A673 (cell line): ENCODE measurements at places on chromosomes 7 and 10. TPM values are rescaled to one million over a fixed set of nuclear protein-coding genes. Genes with fewer than 3 reads are reported as not detected.

The TMEM72 gene
- 0.80 and 1.4 TPM in 2 replicates for total RNA-seq

DNA sequence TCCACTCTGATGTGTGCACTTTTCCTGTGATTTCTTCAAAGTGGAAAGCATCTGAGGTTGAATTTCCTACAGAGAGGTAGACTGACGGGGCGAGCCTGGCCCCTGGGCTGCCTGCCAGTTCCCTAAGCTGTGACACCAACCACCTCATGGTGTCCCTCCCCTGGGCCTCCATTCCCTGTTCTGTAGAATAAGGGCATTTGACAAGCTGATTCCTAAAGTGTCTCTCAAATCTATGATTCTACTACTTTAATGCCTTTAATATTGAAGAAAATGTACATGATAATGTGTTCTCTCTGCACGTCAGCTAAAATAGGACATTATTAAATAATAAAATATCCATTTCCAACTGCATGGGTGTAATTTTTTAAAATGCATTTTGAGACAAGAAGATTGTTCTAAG lies 105.1 kb downstream of the SEC61G start:
- no peak for DNase-seq

GRCh38 chr7:108528183-108528712 lies 2.3 kb upstream of the PNPLA8 start:
- DNase-seq, result no peak

GRCh38 chr10:6050801-6051445 lies 11.2 kb downstream of the IL2RA start:
- peak; percentile 15 for DNase-seq

DNA sequence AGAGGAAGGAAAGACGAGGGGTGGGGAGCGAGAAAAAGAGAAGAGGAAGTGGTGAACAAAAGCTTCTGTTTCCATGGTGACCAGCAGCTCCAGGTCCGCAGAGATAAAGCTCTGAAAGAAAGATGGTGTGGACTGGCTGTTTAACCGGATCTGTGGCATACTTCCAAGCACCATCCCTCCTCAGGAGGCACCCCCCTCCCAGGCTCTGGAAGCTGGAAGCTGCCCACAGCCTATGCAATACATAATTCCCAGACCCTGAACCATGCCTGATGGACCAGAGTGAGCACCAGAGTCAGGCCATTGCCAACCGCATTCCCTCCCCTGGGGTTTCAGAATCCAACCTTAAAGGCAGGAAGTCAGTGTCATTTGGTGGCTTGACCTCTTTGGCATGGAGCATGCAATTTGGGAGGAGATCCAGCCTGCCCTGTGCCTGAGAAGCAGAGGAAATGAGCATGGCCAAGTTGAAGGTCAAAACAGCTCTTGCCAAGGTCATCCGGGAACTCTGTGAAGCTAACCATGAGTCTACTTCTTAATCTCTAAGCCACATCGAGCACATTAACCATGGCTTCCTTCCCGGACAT lies 22.2 kb upstream of the CPXM2 start:
- no peak for DNase-seq

DNA sequence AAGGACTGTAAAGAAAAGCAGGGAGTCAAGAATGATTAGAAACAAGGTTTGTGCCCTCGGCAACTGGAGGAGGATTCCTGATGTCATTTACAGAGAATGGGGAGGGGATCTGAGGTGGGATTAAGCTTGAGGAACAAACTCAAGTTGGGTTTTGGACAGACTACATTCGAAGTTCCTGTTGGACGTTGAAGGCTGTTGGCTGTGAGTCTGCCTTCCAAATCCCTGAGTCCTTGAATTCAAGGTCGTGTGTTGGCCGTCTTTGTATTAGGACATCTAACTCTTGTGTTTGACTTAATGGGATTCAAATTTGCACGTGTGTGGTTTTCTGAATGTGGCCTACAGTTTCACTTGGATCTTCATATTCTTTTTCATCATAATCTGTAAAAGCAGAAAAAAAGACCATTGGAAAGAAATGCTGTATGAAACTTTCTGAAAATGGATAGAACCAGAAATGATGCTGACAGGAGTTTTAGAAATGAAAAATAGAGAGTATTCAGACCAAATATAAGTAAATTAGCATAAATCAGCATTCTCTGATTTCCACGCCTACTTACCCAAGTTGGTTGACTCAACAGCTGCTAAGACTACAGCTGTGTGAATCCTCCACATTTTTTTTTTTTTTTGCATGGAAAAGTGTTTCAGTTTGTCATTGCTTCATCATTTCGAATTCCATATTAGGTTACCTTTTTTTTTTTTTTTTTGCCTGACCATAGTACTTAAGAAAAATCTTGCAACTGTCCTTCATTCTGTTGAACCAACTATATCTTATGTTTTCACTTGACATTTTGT lies 94.8 kb downstream of the KIAA1217 start:
- DNase-seq, result peak; percentile 15

GRCh38 chr10:129521161-129522025 lies 54.4 kb downstream of the MGMT start:
- DNase-seq, result no peak

- no peak for DNase-seq
Observed at GRCh38 chr10:69096045-69096444, 8.1 kb downstream of the SRGN start.

DNA sequence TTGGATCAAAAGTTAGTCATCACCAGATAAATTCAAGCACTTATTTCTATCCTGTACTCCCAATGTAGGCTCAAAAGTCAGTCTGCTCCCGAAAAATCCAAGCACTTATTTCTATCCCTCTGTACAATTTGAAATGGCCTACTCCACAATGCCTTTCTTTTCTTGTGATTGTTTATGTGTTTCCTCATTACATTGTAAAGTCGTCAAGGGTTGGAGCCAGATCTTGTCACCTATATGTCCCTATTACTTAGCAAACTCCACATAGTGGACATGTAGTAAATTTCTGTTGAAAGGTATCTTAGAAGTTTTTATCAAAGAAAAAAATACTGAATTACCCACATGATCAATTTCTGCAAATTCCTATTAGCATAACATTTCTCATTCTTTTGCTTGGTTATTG lies 82.1 kb downstream of the CYP51A1 start:
- DNase-seq, result no peak

DNA sequence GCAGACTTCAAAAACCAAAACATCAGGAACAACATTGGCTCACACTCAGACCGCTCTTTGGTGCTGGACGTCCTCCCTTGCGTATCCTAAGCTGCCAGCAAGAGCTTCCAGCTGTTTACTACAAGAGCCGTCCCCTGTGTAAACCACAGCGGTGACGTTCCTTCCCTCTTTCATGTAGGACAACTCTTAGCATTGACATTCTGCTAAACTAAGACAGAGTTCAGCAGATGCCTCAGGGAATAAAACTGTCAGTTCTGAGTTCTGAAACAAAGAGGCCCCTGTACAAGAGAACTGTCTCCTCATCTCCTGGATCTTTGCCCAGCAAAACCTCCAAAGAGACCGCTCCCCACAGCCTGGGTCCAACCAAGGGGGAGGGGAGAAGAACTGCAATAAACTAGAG lies 57.8 kb upstream of the OPALIN start:
- peak; percentile 28 for DNase-seq

DNA sequence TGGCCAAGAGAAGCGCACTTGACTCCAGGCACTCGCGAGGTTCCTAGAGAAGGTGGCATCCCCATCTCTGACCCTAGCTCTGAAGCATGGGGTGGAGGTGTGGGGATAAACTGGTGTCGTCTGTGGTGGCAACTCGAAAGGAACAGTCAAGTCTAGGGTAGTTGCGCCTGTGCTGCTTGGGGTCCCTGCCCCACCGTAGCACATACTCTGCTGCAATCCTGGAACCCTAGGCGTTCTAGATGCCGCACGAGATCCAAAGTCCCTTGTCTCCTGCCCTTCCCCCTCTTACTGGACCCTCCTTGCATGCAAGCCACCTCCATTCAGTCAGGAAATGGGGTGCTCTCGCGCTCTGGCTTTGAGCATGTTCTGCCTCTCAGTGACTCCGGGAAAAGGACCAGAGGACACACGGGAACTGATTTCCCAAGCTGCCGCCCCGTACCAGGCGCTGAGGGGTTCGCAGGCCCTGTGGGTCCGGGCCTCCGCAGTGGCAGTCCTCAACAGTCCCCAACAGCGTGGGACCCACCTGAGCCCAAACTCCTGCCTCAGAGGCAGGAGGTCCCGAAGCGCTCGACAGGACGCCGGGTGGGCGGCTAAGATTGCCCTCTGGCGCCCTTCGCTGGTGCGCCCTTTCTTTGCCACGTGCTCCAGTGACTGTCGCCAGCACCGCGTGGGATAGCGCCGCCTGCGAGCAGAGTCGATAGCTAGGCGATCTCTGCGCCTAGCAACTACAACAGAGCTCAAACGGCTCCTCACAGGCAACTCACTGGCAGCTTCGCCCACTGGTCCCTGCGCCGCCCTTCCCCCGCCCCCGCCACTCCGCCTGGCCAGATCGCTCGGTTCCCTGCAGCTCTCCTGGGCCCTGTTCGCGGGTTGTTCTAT lies 452.0 kb downstream of the REEP3 start:
- no peak for DNase-seq

- no peak for DNase-seq
Observed at GRCh38 chr10:86288695-86289576, 77.7 kb downstream of the GRID1 start.

GRCh38 chr7:120842121-120842621 lies 15.8 kb downstream of the TSPAN12 start:
- no peak for DNase-seq

- DNase-seq, result no peak
Observed at GRCh38 chr10:5818048-5818331, 4.8 kb upstream of the GDI2 start.

The CALU gene
- total RNA-seq, result 161 and 162 TPM in 2 replicates

DNA sequence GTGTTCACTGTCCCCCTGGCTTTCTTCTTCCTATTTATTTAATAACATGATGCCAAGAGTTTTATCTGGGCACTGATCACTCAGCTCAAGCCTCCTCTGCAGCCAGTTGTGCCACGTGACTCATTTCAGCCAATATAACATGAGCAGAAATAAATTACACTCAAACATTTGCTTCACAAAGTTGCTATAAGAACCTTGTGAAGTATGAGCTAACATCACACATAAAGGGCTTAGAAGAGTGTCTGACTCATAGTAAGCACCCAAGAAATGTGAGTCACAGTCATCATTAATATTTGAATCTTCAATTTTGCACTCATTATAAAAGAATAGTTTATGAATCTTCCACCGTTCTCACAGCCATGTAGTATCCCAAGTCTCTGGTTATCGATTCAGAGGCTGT lies 414.6 kb upstream of the NPVF start:
- DNase-seq, result peak; percentile 19

The C10orf67 gene
- 0.13 and 0.50 TPM in 2 replicates for total RNA-seq

DNA sequence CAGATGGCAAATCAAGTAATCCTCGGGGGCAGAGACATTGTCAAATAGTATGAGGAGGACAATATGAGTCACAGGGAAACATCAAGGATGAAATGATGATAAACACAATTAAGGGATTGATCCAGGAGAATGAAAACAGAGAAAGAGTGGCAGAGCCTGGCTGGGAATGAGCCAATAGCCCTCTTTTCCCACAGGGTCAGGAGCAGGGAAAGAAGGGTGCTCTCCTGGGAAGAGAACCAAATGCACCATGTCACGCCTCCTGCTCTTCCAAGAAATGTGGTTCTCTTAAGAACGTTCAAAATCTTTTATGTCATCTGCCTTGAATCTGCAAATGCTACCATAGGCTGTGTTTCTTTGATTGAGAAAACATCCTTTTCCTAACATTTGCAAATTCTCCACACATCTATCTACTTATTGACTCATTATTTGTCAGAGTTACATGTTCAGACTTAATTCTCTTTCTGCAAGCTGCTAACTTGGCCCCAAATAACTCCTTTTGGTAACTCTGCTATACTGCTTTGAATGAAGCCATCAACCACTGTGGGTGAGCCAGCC lies 50.6 kb downstream of the HIPK2 start:
- no peak for DNase-seq

The INMT gene
- total RNA-seq, result 0.11 and 0.17 TPM in 2 replicates

- no peak for DNase-seq
Observed at GRCh38 chr10:133324857-133325260, 11.8 kb downstream of the CALY start.

GRCh38 chr7:143015084-143015483 lies 11.8 kb downstream of the OR9A2 start:
- DNase-seq, result no peak

- DNase-seq, result no peak
Observed at GRCh38 chr7:94059746-94060145, 55.6 kb upstream of the BET1 start.

DNA sequence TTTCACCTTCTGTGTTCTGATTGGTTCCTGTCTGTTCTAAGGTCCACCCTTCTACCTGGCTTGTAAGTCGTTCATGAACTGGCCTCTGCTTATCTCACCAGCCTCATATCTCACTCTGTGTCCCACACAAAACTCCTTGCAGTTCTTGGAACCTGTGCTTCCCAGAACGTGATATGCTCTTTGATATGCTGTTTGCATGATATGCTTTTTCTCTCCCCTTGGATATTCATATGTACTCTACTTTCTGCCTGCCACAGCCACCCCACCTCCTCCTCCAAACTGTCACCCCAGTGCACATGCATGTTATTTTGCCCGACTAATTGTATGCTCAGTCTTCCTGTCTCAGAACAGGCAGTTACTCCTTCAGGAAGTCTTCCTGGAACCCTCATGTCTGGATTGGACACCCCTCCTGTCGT lies 1.9 kb upstream of the ITPRIP start:
- DNase-seq, result no peak

DNA sequence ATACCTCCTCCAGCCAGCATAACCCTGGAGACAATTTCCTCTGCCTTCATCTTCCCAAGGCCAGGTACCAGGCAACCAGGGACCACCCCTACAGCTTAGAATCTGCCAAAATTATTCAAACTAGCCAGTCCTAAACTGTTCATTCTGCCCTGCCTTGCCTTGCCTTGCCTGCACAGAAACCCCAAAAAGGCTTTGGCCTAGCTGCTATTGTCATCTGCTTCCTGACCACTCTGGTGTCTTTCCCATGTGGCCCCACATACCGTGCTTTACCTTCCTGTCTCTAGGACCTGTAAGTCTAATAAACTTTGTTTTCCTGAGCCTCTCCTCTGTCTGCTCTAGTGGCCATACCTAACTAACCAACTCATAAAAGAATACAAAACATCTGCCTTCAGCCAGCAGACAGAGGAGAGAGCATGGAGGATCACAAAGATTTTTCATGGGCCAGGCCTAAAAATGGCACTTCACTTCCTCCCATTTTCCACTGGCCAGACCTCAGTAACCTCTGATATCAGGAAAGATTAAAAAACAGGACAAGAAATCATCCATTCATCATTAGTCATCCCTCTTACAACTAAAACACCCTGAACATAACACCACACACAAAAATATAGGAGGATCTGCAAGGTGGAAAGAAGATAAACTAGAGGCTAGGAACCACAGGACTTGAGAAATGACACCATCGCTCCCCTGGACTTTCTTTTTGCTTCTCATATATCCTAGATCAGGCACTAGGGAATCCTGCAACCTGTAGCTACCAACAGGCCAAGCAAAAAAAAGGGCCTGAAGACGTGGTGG lies 51.5 kb downstream of the IMMP2L start:
- no peak for DNase-seq

The NKX1-2 gene
- total RNA-seq, result not detected in 2 replicates

- no peak for DNase-seq
Observed at GRCh38 chr10:49744091-49744685, 17.9 kb downstream of the OGDHL start.

The ACSL5 gene
- 0.37 and 1.0 TPM in 2 replicates for total RNA-seq

- DNase-seq, result no peak
Observed at GRCh38 chr10:34386921-34387320, 428.2 kb downstream of the PARD3 start.
